ENCODE measurements at places on chromosomes 3 and 15.

GRCh38 chr15:67146234-67146633 is 80.8 kb downstream of the SMAD3 start:
- no peak for DNase-seq

DNA sequence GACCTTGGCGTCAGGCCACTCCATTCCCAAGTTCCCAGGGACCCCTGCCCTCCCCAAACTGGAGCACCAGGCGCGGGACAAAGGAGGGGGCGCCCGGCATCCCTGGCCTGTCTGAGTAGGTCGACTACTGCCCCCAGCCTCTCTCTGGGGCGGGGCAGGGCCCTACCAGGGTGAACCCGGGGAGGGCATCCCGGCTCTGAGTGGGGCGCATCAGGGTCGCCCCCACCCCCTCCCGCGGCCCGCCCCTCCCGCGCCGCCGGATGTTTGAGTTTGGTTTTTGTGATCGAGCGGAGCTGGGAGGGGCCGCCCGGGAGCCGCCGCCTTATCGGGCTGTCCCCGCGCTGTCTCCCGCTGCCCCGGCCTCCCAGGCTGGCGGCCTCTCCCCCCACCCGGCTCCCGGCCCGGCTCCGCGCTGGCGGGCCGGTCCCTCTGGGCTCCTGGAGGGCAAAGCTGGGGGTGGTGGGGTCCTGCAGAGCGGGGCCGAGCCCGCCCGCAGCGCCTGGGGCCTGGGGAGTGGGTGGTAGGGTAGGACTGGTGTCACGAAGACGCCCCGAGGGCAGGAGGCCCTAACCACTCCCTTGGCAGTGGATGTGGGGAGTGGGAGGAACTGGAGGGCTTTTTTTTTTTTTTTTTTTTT is 47.2 kb upstream of the SMAD6 start:
- no peak for DNase-seq

GRCh38 chr15:85318048-85318731 is 62.2 kb upstream of the AKAP13 start:
- no peak for DNase-seq

GRCh38 chr3:171748064-171748924 is 62.0 kb downstream of the PLD1 start:
- no peak for DNase-seq

- no peak for DNase-seq
These were observed 7.7 kb upstream of the SCN10A start for GRCh38 chr3:38823722-38824121.

DNA sequence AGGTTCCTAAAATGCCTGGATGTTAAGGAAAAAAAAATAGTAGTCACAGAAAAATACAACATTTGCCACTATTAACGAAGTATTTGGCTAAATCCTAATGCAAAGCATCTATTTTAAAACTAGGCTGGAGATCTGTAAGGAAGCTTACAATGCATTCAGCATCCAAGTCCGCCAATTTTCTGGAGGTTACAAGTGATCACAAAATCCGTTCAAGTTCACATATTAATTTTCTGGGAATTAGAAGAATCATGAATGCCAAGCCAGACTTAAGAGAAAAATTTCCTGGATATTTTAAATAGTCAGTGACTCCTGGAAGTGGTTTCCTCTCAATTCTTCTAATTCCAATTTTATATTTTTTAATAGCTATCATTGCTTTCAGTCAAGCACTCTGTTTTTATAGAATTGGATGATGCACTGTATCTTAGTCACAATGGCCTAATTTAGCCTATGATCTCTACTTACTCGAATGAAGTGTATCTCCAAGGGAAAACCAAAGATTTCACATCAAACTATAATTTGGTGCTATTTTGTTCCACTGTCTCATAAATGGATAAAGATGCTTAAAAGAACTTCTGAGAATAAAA is 60.4 kb downstream of the P3H2 start:
- no peak for DNase-seq

- DNase-seq = no peak
These were observed 111.2 kb upstream of the RPL32 start for GRCh38 chr3:12952343-12953200.
